Stimulated activated CD4-positive, alpha-beta T cell treated with anti-CD3 and anti-CD28 coated beads, TNF-alpha, amount 100 ng/mL, for 48 hours (primary cell): ENCODE measurements at places on chromosomes 11 and 22.

DNA sequence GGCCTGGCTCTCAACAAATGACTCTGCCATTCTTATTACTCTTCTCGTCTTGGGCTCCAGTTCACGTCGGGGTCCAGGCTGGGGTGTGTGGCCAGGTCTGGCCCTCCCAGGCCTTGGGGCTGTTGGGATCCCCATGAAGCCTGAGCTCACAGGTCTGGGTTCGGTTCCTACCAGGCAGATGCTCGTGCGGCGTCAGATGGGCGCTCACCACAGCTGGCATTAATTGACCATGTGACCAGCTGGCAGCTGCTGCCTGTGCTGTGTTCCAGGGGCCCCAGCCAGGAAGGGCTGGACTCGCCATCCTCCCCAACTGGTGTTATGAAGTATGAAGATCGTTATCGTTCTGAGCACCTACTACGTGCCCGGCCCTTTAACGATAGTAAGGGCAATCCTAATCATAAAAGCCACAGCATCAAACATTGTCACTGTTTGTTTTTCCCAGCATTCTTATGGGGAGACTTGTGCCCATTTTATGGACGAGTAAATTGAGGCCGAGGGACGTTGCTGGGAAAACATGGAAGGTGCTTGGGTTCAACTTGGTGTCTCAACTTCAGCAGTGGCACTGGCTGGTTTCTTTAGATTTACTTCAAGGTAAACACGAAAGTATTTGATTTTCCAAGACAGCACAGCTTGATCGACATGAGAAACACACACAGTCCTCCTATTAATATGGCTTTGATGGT, 26.8 kb upstream of the CACNG2 start:
- DNase-seq: no peak

DNA sequence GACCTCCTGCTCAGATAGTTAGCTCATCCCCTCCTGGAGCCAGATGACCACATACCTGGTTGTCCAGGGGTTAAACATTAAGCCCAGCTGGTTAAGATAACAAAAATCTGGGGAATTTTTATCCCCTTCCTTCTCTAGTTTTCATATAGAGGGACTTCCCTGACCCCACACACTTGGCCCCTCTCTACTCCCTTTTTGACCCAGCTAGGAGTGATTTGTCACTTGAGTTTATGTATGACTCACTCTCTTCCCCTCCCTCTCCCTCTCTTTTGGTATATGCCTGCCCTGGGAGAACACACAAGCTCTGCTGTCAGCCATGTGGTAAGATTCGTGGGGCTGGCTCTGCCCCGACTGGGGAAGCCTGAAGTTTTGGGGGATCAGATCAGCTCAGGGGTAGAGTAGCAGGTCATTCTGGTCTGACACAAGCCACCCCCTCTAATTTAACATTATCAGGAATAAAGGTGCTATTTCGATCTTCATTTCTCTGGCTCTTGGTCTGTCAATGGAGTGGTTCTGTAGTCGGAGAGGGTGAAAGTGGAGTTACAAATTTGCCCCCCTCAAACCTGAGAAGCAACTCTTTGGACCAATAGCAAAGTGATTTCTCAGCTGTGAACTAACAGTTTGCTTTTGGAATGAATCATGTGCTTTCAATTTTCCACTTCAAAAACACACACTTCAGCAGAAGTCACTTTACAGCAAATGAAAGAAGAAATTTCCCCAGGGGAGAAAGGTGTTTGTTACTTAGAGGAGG, 415.3 kb upstream of the CADM1 start:
- no peak for DNase-seq

GRCh38 chr11:86617502-86617901, 54.9 kb downstream of the ME3 start:
- no peak for DNase-seq

GRCh38 chr11:1733716-1734640, 16.4 kb downstream of the IFITM10 start:
- no peak for DNase-seq

- no peak for DNase-seq
These were observed 426.4 kb downstream of the CTTN start for GRCh38 chr11:70824605-70825245.

DNA sequence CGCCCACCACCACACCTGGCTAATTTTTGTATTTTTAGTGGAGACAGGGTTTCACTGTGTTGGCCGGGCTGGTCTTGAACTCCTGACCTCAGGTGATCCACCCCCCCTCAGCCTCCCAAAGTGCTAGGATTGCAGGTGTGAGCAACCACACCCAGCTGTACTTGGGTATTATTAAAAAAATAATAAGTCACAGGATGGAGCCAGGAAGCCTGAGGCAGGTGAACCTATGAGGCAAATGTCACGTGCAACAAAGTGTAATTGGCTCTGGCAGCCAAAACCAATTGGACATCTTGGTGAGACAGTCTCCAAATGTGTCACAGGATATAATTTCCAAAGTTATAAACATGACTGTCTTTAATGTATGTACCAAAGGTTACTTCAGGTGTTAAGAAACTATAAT, 24.0 kb upstream of the MALAT1 start:
- no peak for DNase-seq

DNA sequence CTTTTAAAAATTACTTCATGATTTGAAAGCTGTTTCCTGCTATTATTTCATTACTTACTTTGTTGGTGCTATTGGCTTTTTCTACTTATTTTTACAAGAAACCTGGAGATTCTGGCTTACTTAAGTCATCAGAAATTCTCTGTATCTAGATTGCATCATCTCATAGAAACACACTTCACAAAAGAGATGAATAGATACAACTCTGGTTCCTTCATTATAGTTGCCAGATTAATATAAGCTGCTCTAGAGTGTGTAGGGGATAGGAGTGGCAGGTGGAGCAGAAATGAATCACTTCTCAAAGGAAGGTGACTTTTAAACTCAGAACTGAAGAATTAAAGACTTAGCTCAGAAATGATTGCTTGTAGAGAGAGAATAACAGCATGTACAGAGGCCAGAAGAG, 20.0 kb downstream of the CYP2R1 start:
- DNase-seq: no peak

DNA sequence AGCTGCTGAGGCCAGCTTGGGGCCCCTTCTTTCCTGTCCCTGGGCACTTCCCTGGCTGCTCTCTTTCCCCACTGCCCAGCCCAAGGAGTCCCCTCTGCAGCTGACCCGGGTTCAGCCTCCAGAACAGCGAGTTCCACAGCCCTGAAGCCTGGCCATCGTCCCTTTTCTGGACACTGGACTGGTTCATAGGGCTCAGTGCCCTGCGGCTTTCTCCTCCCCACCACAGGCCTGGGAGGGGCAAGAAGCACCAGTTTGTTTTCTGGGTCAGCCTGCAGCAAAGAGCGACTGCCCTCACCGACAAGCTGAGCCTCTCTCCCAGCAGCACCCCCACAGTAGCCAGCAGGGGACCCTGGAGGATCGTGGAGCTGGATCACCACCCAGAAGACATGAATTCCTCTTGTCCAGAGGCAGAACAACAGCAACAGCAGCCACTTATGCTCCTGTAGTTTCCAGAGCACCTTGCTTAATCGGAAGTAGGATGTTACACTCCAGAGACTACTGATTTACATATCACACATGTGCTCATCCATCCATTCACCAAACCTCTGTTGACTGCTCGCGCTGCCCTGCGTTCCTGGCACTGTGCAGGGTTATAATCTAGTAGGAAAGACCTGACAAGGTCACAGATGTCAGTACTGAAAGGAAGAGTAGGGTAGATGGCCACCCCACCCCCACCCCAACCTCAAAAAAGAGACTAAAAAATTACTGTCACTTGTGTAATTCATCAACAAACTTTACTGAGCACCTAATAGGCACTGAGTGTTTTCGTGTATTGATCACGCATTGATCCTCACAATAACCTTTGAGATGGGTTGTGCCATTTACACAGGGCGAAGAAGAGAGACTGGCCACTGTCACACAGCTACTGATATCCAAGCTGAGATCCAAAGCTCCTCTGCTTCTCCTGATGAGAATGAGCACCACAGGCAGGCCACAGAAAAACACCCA, 13.0 kb upstream of the CXCR5 start:
- no peak for DNase-seq

GRCh38 chr22:26225207-26225606, 55.9 kb downstream of the SEZ6L start:
- no peak for DNase-seq

DNA sequence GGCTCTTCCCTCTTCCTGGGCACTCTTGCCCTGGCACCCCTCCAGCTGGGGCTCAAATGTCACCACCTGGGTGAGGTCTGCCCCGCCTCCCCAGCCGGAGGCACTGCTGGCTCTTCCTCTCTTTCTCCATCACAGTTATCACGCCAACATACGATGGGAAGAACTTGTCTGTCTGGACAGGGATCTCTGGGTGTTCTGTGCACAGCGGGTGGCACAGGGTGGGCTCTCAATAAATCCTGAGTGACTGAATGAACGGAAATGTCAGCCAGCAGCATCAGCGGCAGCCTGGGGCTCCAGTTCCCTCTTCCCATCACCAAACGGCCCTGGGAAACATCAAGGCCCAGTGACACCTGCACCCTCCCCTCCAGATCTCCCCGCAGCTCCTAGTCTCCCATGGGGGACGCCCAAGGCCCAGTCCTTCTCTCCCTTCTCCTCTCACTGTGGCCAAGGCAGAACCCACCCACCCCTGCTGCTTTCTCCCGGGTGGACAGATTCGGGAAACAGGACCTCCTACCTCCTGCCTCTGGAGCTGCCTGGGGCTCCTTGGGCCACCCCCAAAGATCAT, 440 bp upstream of the SLC25A45 start:
- DNase-seq: no peak

DNA sequence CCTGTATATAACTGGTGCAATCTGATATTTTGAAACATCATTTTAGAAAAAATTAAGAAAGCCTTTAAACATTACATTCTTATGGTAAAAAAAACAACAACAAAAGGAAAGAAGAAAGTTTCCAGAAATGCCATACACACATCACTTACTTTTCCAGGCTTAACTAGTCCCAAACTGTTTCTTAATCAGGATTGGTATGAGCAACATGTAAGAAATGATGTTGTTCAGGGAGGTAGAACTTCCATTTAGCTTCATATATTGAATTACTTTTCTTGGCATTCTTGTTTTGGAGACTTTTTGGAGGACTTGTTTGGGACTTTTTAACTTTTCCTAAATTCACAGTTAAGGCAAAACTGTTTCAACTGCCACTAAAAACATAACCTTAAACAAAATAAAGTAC, 791.5 kb downstream of the METTL15 start:
- no peak for DNase-seq

GRCh38 chr22:37503850-37504249, 15.4 kb downstream of the CARD10 start:
- DNase-seq: no peak

DNA sequence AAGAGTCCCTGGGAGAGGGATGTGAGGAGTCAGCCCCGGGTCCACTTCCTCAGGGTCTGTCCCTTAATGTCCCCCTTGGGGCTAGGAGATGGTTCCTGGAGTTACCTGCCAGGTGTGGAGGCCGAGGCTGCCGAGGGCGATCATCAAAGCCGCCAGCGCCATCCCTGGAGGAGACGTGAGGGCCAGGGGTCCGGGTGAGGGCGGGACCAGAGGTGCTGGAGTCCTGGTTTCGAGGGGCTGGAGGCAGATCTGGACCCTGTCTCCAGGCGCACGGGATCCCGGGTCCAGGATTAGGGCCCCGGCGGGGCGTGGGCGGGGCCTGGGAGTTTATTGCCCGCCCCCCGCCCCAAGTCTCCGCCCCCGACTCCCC, at the start of gene ART5:
Gene ART5 (minus strand): TSS at position 292 of the 370 bp plus-strand sequence. CDS start 130 bp downstream, at position 162.
- no peak for DNase-seq

- no peak for DNase-seq
These were observed 4.0 kb downstream of the APBB1 start for GRCh38 chr11:6414874-6415328.

DNA sequence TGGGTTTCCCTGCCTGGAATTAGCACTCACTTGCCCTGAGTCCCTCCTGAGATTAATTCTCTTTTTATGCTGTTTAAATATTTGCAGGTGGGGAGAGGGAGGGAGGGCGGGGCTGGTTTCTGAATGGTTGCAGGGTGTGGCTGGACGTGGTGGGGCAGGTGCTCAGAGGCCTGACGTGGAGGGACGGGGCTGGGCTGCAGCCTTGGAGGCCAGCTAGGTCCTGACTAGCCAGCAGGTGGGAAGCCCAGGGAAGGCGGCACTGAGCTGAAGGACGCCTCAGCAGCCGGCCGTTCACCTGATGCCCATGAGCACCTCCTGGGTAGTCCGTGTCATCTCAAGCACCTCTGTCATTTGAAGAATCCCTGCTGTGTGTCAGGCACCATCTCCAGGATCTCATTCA, 21.3 kb downstream of the SGSM1 start:
- no peak for DNase-seq

DNA sequence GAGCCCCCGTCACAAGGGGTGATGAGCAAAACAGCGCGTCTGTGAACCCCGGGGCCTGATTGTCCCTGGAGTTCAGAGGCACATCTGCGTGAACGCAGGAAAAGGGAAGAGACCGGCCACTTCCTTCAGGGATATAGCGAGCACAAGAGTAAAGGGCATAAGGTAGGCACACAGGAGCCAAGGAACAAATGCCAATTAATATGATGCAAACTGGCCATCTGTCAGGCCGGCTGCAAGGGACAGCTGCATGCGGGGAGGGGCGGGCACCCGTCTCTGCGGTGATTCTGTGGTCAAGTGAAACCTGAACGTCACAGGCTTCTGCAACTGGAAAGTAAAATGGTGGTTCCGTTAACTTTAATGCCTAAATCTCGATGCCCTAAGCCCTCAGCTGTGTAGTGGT, 64.7 kb downstream of the TRIM29 start:
- no peak for DNase-seq

DNA sequence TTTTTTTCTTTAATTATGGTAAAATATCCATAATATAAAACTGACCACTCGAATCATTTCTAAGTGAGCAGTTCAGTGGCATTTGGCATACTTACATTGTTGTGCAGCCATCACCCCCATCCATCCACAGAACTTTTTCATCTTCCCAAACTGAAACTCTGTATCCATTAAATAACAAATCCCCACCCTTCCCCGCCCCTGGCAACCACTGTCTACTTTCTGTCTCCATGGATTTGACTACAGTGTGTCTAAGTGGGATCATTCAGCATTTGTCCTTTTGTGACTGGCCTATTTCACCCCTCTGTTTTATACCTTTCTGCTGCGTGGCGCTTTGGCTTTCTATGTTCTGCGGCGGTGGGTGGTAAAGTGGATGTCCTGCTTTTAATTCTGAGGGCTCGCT, 49.1 kb downstream of the RTN4R start:
- no peak for DNase-seq

DNA sequence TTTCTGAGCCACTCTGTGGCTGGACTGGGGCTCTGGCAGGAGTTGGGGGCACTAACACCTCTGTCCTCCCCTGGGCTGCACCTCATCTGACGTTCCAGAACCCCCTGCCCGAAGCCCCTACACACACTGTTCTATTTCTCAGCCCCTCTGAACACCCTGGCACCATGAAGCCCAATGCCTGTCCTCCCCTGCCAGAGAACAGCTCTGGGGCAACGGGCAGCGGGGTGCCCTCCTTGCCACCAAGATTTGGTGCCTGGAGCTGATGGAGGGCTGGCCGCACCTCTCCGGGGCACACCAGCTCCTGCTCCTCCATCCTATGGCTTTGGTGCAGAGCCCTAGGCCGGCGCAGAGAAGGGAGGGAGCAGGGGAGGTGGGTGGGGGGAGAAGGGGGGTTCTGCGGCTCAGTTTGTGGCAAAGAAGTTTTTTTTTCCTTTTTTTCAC, 16.3 kb downstream of the DUSP8 start:
- DNase-seq: no peak

- no peak for DNase-seq
These were observed 594 bp upstream of the POU2AF1 start for GRCh38 chr11:111379602-111380136.

- DNase-seq: no peak
These were observed 29.3 kb downstream of the CLPB start for GRCh38 chr11:72405009-72405408.
